ENCODE measurements at places on chromosomes 12 and 14.

- DNase-seq, result no peak
Measured at GRCh38 chr12:110109837-110110535, 14.2 kb upstream of the IFT81 start.

- no peak for DNase-seq
Measured at GRCh38 chr14:61470261-61470960, 149.0 kb downstream of the PRKCH start.

- DNase-seq, result no peak
Measured at GRCh38 chr12:75308279-75308678, 21.8 kb downstream of the CAPS2 start.

DNA sequence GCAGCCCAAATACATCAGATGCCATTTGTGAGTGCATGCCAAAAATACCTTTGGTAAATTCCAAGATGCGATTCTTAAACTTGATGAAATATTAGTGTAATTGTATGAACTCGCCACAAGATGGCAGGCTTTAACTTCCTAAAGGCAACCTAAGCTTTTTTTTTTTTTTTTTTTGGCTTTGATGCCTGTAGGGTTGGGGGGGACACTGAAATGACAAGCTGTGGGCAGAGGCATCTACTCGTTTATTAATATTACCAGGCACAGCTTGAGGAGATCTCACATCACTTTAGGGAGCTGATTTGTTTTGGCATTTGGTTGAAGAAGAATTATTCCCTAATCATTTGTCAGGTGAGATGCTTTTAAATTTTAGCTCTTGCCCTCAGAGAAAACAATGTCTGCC, 126.7 kb upstream of the CCDC196 start:
- DNase-seq, result no peak

DNA sequence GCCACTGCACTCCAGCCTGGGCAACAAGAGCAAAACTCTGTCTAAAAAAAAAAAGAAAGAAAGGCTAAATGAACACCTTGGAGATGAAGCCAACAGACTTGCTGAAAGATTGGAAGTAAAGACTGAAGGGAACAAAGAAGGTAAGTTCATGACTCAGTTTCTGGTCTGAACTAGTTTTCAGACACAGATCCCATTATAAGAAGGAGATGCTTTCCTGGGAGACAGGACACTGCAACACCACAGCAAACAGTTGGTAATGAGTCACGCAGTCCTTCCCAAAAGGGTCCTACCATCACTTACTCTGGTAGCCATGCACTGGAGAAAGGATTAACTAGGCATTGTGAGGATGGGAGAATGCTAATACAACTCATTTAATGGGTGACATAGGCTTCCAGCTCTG, 97.2 kb downstream of the SSPN start:
- no peak for DNase-seq

DNA sequence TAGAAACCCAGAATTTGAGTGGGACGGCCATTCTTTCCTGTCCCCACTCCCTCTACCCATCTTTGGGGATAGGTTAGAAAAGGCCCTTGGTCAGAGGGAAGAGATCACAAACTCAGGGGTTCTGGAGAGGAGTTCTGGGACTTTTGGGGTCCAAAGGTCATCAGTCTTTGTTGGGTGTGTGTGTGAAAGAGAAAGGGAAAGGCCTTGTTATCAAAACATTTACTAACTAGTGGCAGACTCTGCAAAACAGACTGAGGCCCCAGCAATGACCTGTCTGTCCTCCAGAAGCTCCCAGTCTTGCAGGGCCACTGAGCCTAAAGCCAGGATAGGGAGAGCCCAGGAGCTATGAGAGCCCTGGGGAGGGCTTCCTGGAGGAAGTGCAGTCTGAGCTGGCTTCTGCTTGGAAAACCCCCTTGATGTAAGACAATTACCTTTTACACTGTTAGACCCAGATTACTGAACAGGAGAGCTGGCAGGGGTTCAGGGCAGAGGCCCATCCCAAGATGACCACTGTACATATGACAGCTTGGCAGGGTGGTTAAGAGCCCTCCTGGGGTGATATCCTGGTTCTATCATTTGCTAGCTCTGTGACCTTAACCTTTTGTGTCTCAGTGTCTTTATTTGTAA, 429.1 kb upstream of the CCDC196 start:
- DNase-seq, result no peak

DNA sequence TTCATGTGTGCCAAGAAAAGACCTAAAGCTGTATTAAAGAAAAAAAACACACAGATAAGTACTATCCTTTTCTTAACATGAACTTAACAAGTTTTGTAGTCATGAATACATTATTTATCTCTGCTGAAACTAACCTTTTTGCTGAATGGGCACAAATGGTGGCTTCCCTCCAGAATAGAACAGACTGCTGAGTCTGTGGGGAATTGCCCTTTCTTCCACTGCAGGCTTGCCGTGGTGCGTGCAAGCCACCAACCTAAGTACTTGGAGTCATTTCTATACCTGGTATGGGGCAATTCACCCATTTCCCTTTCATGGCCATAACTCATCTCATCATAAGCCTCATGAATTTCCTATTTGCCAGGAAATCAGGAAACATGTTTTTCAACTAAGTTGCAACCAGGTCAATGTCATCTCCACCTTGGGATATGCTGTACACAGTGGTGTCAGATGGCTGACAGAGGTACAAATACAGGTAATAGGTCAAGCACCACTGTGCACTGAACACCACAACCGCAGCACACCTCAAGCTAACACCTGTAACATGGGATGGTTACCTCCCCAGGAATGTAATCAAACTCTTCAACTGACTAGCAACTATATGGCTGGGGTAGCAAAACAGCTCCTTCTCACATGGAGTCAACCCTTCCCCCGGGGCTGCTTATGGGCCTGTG, 49.9 kb downstream of the CATSPERB start:
- DNase-seq, result no peak

GRCh38 chr14:44099743-44100488, 407.2 kb downstream of the FSCB start:
- no peak for DNase-seq

DNA sequence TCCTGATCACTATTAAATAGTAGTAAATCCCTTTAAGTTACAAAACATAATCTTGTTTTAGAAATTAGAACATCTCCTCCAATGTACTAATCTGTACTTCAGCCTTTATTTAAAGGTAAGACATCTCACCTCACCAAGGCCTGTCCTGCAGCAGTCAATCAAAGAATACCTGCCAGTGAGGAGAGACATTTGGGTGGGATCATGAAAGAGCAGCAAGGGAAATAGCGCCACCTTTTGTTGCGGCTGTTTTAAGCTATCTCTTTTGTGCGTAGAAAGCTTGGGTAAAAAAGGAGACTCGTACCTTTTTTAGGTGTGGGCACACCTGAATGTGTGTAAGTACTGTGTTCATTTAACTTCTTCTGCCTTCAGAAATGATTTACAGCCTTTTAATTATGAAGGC, 117.8 kb upstream of the TMTC1 start:
- no peak for DNase-seq

All from CD8-positive, alpha-beta T cell (primary cell).